AG04450 (cell line): ENCODE measurements at places on chromosomes 6 and 20. TPM values are rescaled to one million over a fixed set of nuclear protein-coding genes. Genes with fewer than 3 reads are reported as not detected.

- DNase-seq = no peak
These were observed 217.7 kb downstream of the HAO1 start for GRCh38 chr20:7722564-7722963.

DNA sequence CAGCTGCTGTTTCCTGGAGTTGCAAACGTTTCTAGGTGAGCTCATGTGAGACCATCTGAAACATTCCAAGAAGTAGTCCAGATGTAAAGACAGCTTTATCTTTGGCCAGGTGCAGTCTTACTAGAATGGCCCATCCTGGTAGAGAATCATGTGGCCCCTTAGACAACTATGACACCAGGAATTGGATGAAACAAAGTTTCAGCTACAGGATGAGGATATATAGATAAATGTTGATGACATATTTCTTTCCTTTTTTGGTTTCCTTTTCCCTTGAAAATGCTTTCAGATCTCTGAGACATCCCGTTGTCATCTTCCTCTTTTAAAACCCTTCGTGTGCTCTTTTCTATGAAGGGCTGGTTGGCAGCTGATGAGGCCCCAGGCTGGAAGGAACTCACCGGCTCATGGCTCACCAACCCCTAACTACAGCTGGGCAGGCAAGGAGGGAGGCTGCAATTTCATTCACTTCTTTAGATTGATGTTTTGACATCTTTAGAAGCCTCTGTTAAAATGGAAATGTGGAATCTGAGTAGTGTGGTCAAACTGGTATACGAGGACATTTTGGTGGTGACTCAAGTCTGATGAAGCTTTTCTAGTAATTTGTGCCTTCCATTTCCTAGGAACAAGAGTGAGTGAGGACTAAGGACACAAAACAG, 167.9 kb upstream of the TNFAIP3 start:
- no peak for DNase-seq

DNA sequence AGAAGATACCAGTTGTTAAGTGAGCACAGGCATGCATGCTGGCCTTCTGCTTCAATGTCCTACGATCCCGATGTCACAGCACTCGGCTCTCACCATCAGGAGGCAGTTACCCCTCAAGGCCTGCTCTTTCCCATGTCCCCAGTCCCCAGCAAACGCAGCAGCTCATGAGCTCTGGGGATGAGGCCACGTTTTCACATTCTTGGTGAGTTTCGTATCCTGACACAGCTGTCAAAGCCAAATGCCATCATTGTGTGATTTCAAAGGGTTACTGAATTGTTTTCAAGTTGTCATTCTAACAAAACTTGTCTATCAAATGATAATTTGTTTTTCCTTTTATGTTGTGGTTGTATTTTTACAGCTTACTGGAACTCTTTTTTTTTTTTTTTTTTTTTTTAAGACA, 226.9 kb upstream of the KCNG1 start:
- DNase-seq = no peak

DNA sequence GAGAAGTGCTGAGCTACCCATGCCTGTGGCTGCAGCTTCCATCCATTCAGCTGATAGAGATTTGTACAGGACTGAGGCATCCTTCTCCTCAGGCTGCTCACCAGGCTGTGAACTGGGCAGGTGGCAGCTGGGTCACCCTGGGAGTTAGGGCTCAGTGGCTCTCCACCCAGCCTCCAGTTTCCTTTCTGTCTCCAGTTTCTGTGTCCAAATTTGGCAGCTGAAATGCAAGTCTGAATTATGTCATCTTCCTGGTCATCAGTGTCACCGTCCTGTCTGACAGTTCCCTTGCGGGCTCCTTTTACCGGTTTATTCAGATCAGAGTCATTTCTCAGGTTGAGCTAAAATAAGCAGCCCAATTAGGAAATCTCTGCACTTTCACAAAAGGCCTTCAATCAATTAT, 93.3 kb downstream of the EDN1 start:
- no peak for DNase-seq

DNA sequence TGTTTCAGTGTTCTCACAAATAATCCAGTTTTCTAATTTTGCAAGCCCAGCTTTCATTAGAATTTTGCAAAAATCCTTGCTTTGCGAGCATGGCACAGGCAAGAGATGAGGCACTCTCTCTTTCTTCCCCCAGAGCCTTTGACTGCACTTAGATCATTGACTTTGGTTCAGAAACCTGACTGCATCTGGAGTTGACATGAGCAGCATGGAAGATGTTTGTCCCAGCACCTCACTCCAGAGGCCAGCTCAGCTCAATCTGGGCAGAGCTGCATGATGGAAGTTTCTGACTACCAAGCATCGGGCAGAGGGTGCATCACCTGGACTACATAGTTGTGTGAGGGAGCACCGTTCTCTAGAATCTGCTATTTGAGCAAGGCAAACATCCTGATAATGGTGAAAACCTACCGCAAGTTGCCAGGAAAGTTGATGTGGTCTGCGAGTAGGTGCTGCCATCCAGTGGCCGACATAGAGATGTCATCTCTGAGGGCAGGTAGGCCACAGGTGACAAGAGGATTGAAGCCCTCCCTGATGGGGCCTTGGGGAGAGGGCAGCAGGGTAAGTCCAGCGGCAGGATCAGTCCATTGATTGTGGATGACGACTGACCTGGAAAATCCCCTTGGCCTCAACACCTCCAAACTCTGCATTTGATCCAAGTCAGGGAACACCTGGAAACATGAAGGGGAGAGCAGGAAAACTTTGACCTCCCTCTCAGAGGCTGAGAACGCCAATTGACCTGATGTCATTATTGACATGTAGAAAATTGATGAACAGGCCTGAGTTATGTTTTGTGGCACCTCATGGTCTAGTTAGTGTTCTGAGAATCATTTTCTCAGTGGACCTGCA, 3.8 kb upstream of the LPA start:
- no peak for DNase-seq

GRCh38 chr20:9514461-9515213, at the start of gene LAMP5:
Gene LAMP5, plus strand, starts transcription at chr20:9514590. Its CDS starts 263 bp downstream, at chr20:9514853.
- DNase-seq = no peak

DNA sequence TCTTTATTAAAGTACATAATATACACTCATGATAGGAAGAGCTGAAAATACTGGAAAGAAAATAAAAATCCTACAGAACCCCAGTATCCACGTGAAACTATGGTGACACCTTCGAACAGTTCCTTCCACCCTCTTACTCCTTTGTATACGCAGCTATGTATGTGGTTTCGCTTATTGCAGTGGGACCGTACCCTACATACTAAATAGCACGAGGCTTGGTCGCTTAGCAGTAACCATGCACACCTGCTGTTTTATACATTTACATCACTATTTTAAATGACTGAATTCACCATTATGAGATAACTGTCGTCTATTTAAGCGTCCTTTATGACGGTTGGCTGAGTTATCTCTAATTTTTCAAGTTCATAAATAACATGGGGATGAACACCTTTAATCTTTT, 400.1 kb downstream of the CDH4 start:
- no peak for DNase-seq

DNA sequence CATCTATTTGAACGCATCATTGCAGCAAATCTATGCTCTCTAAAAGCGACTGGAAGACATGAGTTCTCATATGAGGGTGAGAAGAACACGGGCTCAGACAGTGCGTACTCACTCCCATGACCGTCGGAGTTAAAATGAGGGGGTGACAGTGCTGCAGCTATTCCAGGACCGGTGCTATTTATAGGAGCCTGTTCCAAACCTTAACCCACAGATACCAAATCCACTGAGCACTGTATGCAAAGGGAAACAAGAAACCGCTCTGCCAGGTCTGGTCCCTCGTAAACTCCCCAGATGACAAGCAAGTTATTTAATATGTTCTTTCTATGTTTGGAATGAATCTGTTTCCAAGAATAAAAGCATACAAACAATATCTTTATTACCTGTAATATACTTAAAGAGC, 22.9 kb downstream of the PPP1R3G start:
- no peak for DNase-seq

GRCh38 chr20:45344168-45344860, 3.9 kb downstream of the SDC4 start:
- DNase-seq = peak; percentile 71

GRCh38 chr20:23363257-23363649, 1.3 kb downstream of the GZF1 start:
- DNase-seq = no peak

GRCh38 chr20:62994869-62995281, 11.9 kb downstream of the BHLHE23 start:
- no peak for DNase-seq

GRCh38 chr6:18551228-18551627, 164.1 kb downstream of the RNF144B start:
- DNase-seq = peak; percentile 29

DNA sequence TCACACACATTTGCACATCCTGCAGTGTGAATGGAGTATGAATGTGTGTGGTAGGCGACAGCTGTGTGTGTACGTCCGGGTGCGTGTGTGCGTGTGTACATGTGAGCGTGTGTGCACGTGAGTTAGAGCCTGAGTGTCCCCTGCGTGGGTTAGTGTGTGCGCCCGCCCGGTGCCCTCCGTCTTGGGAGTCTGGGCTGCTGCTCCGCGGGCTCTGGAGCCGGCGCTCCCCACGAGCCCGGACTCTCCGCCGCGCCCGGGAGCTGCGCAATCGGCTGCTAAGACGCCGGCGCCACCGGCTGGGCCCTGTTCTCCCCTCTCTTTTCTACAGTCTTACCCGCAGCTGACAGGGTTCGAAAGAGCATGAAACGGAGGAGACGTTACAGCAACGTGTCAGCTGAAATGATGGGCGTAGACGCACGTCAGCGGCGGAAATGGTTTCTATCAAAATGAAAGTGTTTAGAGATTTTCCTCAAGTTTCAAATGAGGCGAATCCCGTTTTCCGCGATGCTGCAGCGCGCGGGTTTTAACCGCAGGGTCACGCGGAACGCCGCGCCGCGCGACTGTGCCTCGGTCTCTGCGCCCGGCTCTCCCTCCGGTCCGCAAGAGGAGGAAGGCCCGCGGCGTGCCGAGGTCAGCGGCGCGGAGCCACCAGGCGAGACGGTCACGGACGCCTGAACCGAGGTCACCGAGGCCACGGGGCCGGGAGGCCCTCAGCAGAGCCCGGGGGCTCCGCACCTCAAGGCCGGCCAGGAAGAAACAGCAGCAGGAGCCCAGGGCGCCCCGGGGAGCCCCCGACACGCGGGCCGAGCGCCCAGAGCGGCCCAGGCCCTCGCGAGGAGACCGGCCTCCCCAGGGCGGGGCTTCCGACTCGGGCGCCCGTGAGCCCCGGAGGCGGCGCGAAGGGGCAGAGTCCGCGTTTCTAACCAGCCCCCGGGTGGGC, 95.3 kb upstream of the BHLHE23 start:
- DNase-seq = no peak

DNA sequence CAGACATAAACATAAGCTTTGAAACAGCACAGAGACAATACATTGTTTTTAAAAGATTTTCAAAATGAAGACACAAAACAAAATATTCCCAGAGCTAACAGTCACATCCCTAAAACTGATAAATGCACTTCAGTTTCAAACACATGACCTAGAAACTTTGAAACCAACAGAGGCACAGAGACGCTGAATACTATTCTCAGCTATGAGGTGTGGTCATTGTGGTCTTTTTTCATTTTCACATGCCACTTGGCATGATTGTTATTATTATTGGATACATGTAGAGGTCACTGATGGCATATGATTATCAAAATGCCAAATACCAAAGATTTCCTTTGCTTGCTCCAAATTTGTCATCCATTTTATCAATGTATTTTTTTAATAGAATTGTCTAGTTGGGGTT, 306.9 kb downstream of the QKI start:
- DNase-seq = no peak

DNA sequence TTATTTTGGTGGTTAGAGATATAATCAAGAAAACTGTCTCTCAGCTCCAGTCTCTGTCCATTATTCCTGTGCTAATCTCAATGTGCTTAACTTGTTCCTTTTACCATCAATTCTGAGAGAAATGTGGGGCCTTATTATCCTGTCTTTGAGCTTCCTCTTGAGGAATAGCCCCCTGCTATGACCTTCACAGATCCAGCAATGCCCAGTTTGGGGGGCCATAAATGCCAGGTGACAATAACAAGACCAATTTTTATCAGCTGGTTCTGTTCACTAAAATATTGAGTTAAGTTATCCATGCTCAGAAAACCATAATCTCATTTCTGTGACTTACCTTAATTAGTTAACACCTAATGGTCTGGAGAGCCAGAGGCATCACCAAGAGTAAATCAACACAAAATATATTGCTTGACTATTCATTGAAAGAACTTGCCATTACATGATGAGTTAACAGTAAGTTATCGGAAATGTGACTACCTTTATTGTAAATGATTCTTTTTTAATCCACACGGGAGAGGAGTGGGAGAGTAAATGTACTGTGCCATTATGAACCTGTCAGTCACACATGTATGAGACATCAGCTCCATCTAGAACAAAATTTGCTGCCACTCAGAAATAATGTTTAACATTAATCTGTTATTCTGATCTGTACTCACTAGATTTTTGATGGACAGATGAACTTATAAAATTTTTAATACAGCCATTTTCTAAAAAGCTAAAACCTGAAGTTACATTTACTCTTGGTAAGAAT, 149.7 kb downstream of the ID4 start:
- DNase-seq = no peak

- no peak for DNase-seq
These were observed 1.8 kb downstream of the FAM83D start for GRCh38 chr20:38927902-38928578.

- DNase-seq = no peak
These were observed 94.6 kb downstream of the EPB41L2 start for GRCh38 chr6:130968476-130968875.

DNA sequence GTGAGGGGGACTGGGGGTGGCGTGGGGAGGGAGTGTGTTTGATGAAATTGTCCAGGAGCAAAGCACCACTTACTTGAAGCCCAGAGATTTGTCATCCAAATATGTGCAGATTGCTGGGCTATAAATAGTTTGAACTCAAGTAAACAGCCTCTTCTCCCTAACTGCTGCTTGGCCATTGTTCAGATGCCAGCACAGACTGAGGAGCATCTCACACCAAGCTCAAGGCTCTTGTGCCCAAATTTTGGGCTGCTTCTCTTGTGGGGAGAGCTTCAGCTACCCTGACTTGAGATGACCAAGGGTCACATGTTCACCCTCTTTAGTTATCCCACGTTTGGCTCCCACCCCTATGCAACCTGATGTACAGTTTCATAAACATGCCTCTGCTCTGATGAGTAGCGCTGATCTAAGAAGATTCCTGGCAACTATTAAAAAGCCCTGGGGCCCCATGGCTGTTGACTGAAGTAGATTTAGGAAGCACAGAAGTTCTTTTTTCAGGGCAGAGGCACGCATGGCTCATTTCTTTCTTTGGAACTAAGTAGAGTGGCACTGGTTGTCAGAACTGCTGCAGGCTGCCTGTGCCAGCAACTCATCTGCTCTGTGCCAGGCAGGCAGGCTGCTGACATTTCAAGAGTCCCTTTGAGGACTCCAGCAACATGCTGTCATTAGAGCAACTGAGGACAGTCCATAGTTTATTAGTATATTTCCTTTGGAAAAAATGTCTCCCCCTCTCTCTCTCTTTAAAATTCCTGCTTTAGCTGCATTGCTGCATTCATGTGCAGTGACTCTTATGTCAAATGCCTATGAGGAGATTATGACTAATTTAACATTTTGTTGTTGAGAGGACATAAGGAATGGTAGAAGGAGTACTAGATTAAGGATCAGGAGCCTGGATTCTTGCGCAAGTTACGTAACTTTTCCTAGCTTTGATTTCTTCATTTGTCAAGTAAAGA, 9.6 kb upstream of the PKIG start:
- peak; percentile 63 for DNase-seq

GRCh38 chr6:15253203-15254022, 7.5 kb downstream of the JARID2 start:
- no peak for DNase-seq

CFB gene
- polyA plus RNA-seq = 13.3 and 14.0 TPM in 2 replicates

LPA gene
- polyA plus RNA-seq = not detected in 2 replicates

ULBP1 gene
- polyA plus RNA-seq = 2.6 and 2.8 TPM in 2 replicates

LSM2 gene
- polyA plus RNA-seq = 34.2 and 38.3 TPM in 2 replicates

GPX5 gene
- polyA plus RNA-seq = not detected in 2 replicates

CLPSL1 gene
- not detected in 2 replicates for polyA plus RNA-seq

SCGN gene
- not detected in 2 replicates for polyA plus RNA-seq

ERGIC3 gene
- 484 and 516 TPM in 2 replicates for polyA plus RNA-seq

FAM210B gene
- polyA plus RNA-seq = 72.6 and 81.0 TPM in 2 replicates
